ENCODE measurements at places on chromosomes 5 and 9. TPM values are rescaled to one million over a fixed set of nuclear protein-coding genes. Genes with fewer than 3 reads are reported as not detected.

Gene SLC1A1
- 0.11 TPM for total RNA-seq

GRCh38 chr5:31237174-31237573 is 43.7 kb downstream of the CDH6 start:
- H3K4me3 ChIP-seq: no peak overlapping the region
- no peak for DNase-seq
- no peaks in the 10 kb centered on the region for H3K4me1 ChIP-seq
- H3K27ac ChIP-seq: no peak overlapping the region

- no peak overlapping the region for H3K4me3 ChIP-seq
- H3K36me3 ChIP-seq: peaks cover 28% of the 10 kb centered on the region
- peaks cover 7% of the 10 kb centered on the region for H3K4me1 ChIP-seq
- H3K27me3 ChIP-seq: no peaks in the 10 kb centered on the region
- peak; percentile 48 for DNase-seq
Measured at GRCh38 chr5:76641514-76642120, 18.4 kb upstream of the F2RL2 start.

DNA sequence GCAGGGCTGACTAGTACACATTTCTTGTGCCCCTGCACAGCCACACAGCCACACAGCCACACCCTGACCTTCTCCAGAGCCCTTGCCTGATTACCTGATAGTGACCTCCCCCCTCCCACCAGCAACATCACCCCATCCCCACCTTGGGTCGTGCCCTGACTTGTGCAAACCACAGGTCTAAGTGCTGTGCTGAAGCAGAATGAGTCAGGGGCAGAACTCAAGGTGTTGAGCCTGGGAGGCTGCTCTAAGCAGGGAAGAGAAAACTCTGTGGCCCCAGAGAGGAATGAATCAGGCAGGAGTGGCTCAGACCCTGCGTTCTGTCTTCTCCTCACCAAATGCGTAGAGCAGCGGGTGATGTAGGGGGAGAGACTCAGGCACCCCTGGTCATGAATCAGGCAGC is 24.3 kb upstream of the FAT2 start:
- DNase-seq: no peak
- no peak overlapping the region for H3K4me3 ChIP-seq
- H3K27ac ChIP-seq: no peak overlapping the region
- H3K4me1 ChIP-seq: peaks cover 22% of the 10 kb centered on the region
- peaks cover 2% of the 10 kb centered on the region for H3K36me3 ChIP-seq
- peaks cover 18% of the 10 kb centered on the region for H3K27me3 ChIP-seq

GRCh38 chr5:117195076-117195475 is 620.5 kb upstream of the SEMA6A start:
- H3K27me3 ChIP-seq: no peaks in the 10 kb centered on the region
- no peak overlapping the region for H3K4me3 ChIP-seq
- no peak for DNase-seq
- no peaks in the 10 kb centered on the region for H3K36me3 ChIP-seq

GRCh38 chr5:108143581-108143980 is 238.3 kb downstream of the FBXL17 start:
- H3K36me3 ChIP-seq: peaks cover 10% of the 10 kb centered on the region
- no peak overlapping the region for H3K27ac ChIP-seq
- no peaks in the 10 kb centered on the region for H3K27me3 ChIP-seq
- no peak overlapping the region for H3K4me3 ChIP-seq
- H3K4me1 ChIP-seq: peaks cover 11% of the 10 kb centered on the region

- H3K27me3 ChIP-seq: peaks cover 4% of the 10 kb centered on the region
- no peaks in the 10 kb centered on the region for H3K36me3 ChIP-seq
- no peak overlapping the region for H3K4me3 ChIP-seq
- H3K27ac ChIP-seq: no peak overlapping the region
- H3K4me1 ChIP-seq: no peaks in the 10 kb centered on the region
Measured at GRCh38 chr5:94820488-94820887, 202.0 kb downstream of the SLF1 start.

DNA sequence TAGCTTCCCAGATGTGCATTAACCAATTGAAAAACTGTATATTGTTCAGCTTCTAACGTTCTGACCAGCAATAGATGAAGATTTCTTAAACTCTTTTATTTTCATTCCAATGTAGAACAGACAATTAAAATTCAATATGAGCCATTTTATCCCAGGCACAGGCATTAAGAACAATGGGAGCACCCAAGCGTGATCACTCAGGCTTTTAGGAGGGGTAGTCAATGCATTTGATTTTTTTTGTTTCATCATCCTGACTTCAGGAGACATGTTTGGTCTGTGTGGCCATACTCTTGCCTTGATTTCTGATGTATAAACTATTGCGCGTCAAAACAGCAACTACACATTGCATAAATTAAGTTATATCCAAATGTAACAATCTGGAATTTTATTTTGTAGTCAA is 653.0 kb upstream of the RORB start:
- no peak for DNase-seq
- no peak overlapping the region for H3K27ac ChIP-seq
- H3K4me1 ChIP-seq: no peaks in the 10 kb centered on the region
- no peak overlapping the region for H3K4me3 ChIP-seq

- H3K27ac ChIP-seq: no peak overlapping the region
- no peak for DNase-seq
- no peaks in the 10 kb centered on the region for H3K4me1 ChIP-seq
- no peak overlapping the region for H3K4me3 ChIP-seq
- H3K36me3 ChIP-seq: no peaks in the 10 kb centered on the region
Measured at GRCh38 chr5:26761446-26761845, 276.9 kb downstream of the CDH9 start.

DNA sequence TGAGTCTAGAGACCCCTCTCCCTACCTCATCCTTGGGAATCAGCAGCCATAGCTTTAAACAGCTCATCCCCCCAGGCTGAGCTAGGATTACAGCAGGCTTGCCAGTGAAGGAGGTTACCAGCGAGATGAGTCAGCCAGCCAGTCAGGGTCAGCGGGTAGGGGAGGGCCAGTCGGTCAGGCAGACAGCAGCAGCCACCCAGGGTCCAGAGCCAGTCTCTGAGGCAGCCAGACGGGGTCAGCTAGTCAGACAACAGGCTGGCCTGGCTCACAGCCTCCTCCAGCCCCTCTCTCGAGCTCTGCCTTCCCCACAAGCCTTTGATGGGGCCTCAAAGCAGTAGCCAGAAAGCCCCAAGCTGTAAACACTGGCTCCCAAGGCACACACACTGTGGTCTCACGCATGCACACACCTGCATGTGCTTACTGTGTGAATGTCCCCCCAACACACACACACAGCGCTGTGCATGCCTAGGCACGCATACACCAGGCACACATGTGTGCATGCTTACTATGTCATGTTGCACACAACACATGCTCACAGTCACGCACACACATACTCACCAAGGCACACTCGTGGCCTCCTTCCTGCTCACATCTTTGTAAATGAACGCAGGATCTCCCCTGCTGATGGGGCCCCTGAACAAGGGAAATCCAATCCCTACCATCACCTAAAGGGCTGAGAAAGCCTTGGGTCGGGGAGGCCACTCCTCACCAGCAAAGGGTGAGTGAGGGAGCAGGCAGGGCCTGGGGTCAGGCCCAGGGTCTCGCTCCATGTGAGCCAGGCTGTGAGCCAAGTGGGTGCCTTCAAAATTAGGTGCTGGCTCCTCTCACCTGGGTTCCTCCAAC is 28.2 kb upstream of the CPLX2 start:
- H3K36me3 ChIP-seq: no peaks in the 10 kb centered on the region
- H3K27ac ChIP-seq: no peak overlapping the region
- no peaks in the 10 kb centered on the region for H3K4me1 ChIP-seq
- DNase-seq: no peak
- H3K27me3 ChIP-seq: peaks cover 6% of the 10 kb centered on the region

GRCh38 chr9:135504262-135505243 is 4.1 kb downstream of the MRPS2 start:
- peaks cover 4% of the 10 kb centered on the region for H3K27me3 ChIP-seq
- peaks cover 4% of the 10 kb centered on the region for H3K4me1 ChIP-seq
- H3K27ac ChIP-seq: no peak overlapping the region
- H3K36me3 ChIP-seq: peaks cover 1% of the 10 kb centered on the region
- no peak overlapping the region for H3K4me3 ChIP-seq
- peak; percentile 60 for DNase-seq

Measured in activated naive CD8-positive, alpha-beta T cell treated with anti-CD3 and anti-CD28 coated beads, Interleukin-2, amount 10 ng/mL, durations not matched to agents 7 days and 5 days (primary cell).